ENCODE measurements at places on chromosomes 2 and 18.

DNA sequence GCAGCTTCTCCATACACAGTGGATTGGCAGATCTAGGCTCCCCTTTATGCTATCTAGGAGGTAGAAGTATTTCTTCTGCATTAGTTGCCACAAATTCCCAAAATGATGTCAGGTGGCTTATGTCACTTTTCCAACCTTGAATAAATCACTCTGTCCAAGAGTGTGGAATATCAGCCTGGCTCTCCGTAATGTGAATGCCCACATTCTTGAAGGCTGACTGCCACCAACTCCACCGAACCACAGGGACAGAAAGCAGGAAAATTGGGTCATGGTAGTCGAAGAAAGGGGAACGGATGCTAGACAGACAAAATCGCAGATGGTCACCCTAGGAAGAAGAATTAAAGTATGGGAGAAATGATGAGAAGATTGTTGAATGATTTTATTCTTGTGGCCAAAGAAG lies 624.9 kb upstream of the CDH2 start:
- DNase-seq = no peak

DNA sequence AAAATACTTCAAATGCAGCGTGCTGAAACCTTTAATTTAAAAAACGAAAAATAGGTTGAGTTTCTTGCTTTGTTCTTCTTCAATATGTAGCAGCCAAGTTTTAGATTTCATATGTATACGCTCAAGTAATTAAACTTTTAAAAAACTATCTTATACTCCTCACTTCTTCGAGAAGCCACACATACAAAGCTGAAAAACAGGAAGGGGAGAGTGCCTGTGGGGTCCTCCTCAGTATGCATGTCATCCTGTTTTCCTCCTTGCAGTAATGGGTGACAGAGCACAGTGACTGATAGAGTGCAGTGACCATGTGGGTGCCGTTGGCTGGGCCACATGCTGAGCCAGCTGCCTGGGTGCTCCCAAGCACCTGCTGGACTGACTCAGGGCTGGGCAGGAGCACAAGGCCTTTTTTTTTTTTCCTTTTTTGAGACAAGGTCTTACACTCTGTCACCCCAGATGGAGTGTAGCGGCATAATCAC lies 33.3 kb downstream of the UXS1 start:
- no peak for DNase-seq

DNA sequence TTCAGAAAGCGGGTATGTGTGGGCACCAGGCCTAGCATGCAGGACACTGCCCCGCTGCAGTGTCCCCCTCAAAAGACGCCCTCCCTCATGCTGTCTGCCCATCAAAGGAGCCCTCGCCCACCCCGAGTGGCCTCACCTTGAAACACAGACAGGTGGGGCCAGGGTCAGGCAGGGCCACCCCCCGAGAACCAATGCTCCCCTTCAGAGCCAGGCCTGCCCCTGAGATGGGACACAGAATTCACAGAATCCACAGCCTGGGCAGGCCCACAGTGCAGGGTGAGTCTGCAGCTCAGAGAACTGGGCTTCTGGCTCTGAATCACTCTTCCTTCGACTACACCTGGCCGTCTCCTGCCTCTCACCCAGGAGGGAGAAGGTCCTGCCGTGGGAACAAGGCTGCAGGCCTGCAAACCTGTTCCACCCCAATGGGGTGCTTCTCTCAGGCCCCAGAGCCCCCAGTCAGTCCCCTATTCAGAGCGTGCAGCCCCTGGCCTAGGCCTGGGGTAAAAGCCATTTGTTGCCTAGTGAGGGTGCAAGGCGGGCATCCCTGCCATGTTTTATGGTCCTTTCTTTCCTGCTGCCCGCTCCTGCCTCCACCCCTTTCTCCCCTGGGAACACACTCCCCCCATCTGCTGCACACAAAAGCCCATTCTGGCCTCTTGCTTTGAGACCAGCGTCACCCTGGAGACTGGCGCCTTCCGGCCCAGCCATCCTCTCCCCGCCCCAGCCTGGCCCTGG lies 11.3 kb upstream of the ARHGEF4 start:
- no peak for DNase-seq

GRCh38 chr2:12560618-12561017 lies 156.1 kb upstream of the TRIB2 start:
- DNase-seq = no peak

DNA sequence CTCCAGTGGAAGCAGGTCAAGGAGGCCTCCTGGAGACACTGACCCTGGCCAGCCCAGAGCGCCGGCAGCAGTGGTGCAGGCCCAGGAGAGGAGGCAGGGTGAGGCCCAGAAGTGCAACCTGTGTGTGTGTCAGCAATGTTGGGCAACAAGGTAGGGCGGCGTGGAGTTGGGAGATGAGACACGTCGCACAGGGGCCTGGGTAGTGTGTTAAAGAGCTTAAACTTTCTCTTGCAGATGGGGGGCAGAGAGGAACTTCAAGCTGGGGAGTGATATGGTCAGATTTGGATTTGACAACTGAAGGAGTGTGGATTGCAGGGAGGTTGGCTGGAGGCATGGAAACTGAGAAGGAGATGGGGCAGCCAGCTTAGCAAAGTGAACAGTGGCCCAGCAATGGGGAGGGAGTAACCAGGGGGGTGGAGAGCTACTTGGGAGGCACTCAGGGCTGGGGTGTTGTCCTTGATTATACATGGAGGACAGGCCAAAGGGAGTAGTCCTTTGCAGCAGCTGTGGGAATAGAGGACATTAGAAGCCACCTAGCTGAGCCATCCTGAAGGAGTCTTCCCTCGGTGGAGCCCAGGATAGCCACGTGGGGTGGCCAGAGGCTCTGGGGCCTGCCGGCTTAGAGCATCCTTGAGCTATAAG lies 278.6 kb upstream of the HS6ST1 start:
- no peak for DNase-seq

- DNase-seq = no peak
These were observed at the start of gene MYL1 for GRCh38 chr2:210315015-210315788. MYL1 (minus strand) TSS chr2:210315174; CDS start chr2:210315042, 132 bp downstream.

DNA sequence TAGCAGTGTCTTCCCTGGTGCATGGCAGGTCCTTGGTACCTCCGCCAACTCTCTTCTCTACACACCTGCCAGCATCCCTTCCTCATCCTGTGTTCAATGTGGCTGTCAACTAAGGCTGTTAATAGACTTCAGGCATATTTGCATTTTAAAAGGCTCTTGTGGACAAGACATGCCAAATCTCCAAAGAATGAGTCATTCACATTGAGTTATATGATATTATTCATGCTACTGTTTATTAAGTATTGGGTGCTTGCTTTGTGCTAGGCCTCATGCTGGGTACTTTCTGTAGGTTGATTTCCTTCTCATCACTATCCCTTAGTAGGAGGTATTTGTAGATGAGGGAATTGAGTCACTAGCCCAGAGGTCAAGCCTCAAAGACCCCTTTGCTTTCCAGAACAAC lies 5.2 kb downstream of the MYO1B start:
- DNase-seq = no peak
